SK-N-SH (cell line): ENCODE measurements at places on chromosomes 6 and 20. TPM values are rescaled to one million over a fixed set of nuclear protein-coding genes. Genes with fewer than 3 reads are reported as not detected.

Gene SEMG1
- not detected in 2 replicates for polyA plus RNA-seq

Gene ZNF311
- polyA plus RNA-seq, result 0.16 and 0.21 TPM in 2 replicates

Gene CRISP1
- polyA plus RNA-seq, result not detected in 2 replicates

Gene MLIP
- polyA plus RNA-seq, result 0.03 TPM in 1 of 2 replicates, not detected in the other

Gene DCBLD1
- polyA plus RNA-seq, result 82.2 and 91.5 TPM in 2 replicates

Gene SERINC3
- polyA plus RNA-seq, result 105 and 173 TPM in 2 replicates

Gene SYNDIG1
- polyA plus RNA-seq, result not detected in 2 replicates

Gene TSHZ2
- 0.11 and 0.13 TPM in 2 replicates for polyA plus RNA-seq

Gene VARS1
- 22.2 and 35.1 TPM in 2 replicates for polyA plus RNA-seq

Gene CALHM6
- 0.31 and 0.51 TPM in 2 replicates for polyA plus RNA-seq

Gene VWA7
- 0.45 and 0.56 TPM in 2 replicates for polyA plus RNA-seq

Gene MEA1
- polyA plus RNA-seq, result 160 and 171 TPM in 2 replicates

Gene IRF4
- not detected in 2 replicates for polyA plus RNA-seq

Gene OPN5
- not detected in 2 replicates for polyA plus RNA-seq

Gene GRIK2
- polyA plus RNA-seq, result 0.26 and 0.30 TPM in 2 replicates

Gene TMEM74B
- polyA plus RNA-seq, result 1.8 and 2.6 TPM in 2 replicates

Gene WASF1
- polyA plus RNA-seq, result 31.4 and 35.9 TPM in 2 replicates

Gene GSTA4
- polyA plus RNA-seq, result 28.3 and 34.0 TPM in 2 replicates

Gene TCF21
- not detected in 2 replicates for polyA plus RNA-seq

Gene TBXT
- not detected in 2 replicates for polyA plus RNA-seq

Gene CCN2
- polyA plus RNA-seq, result 486 and 709 TPM in 2 replicates

Gene CST2
- not detected in 2 replicates for polyA plus RNA-seq

Gene ARHGAP40
- 0.02 TPM in 1 of 2 replicates, not detected in the other for polyA plus RNA-seq

Gene PERP
- polyA plus RNA-seq, result 0.02 TPM in 1 of 2 replicates, not detected in the other

Gene SLC17A2
- not detected in 2 replicates for polyA plus RNA-seq

Gene OPRL1
- 1.7 and 1.8 TPM in 2 replicates for polyA plus RNA-seq

Gene SIRPA
- 6.8 and 9.1 TPM in 2 replicates for polyA plus RNA-seq

Gene DYNLT2
- polyA plus RNA-seq, result 0.81 and 1.3 TPM in 2 replicates

Gene CRISP2
- not detected in 2 replicates for polyA plus RNA-seq

Gene OR2H1
- polyA plus RNA-seq, result not detected in 2 replicates

Gene DAAM2
- 0.20 and 0.23 TPM in 2 replicates for polyA plus RNA-seq

Gene NNAT
- 6.7 and 11.3 TPM in 2 replicates for polyA plus RNA-seq

Gene FHL5
- polyA plus RNA-seq, result not detected in 2 replicates

Gene HBS1L
- polyA plus RNA-seq, result 19.0 and 24.3 TPM in 2 replicates

Gene DEFB115
- polyA plus RNA-seq, result not detected in 2 replicates

Gene CGAS
- polyA plus RNA-seq, result 0.02 TPM in 1 of 2 replicates, not detected in the other

Gene FAM217A
- not detected in 2 replicates for polyA plus RNA-seq

Gene HLA-DQA2
- polyA plus RNA-seq, result not detected in 2 replicates

Gene SYCP2L
- polyA plus RNA-seq, result 0.82 and 1.5 TPM in 2 replicates
